Activated CD4-positive, CD25-positive, alpha-beta regulatory T cell treated with anti-CD3 and anti-CD28 coated beads, Interleukin-2, amount 50 U/mL, for 16 hours (primary cell): ENCODE measurements at places on chromosomes 13 and 19.

GRCh38 chr13:30113983-30114570 lies 193.3 kb downstream of the KATNAL1 start:
- DNase-seq = no peak

DNA sequence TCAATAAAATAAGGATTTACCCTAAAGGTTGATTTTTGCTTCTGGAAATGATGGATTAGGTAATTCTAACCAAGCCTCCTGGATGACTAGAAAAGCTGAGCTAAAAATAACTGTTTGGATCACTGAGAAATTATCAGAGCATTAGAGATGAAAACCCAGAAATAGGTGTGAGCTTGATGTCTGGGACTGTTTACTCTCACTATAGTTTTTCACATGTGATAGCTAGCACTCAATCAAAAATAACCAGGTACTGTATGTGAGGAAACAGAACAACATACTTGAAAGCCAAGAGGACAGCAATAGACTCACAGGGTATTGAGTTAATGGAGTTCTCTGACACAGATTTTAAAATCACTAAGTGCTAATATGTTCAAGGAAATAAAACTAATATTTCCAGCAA lies 9.5 kb downstream of the ZAR1L start:
- DNase-seq = no peak

DNA sequence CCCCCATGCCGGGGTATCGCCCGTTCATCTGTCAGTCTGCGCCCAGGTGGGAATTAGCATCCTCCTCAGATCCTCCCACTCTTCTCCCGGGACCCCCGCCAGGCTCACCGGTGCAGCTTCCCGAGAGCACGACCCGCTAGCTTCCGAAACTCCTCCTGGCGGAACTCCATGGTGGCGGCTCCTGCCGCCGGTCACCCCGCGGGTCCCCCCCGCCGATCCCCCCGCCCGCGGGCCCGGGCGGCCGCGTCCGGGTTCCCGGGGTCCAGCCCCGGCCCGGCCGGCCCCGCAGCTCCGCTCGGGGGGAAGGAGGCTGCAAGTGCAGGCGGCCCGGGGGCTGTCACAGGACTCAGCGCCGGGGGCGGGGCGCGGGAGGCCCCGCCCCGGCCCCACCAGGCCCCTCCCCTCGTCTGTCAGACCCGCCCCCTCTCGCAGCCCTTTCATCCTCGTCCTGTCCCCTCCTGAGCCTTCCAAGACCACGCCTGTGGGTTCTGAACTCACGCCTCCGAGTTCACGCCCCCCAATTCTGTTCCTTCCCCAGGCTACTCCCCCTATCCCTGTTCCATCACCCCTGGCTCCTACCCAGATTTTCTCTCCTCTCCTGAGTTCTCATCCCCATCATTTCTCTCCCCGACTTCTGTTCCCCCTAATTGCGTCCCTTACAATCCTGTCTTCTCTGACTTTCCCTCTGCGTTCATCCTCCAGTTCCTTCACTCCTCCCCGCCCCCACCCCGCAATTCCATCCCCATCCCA lies at the start of gene SLC17A7:
Gene SLC17A7, minus strand, starts transcription at position 318 of the 750 bp plus-strand sequence. Its CDS starts 148 bp downstream, at position 170.
- no peak for DNase-seq

GRCh38 chr13:46360604-46361003 lies 26.4 kb downstream of the RUBCNL start:
- no peak for DNase-seq

GRCh38 chr13:22114630-22115311 lies 443.9 kb downstream of the FGF9 start:
- DNase-seq = no peak

DNA sequence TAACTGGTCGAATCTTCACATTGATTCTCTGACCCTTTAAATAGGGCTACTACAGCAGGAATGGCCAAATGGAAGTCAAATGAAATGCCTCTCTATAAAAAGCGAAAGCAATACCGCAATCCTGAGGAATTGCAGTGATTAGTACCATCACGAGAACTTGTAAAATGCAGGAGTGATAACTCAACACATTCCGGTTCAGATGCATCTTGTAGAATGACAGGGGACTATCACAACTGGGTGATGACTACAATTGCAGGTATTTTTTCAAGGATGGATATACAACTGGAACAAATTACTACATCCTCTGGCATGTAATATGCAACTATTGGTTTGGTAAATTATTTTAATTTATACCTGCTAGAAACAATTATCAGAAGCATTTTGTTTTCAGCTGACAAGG lies 140.4 kb downstream of the PCDH20 start:
- no peak for DNase-seq

DNA sequence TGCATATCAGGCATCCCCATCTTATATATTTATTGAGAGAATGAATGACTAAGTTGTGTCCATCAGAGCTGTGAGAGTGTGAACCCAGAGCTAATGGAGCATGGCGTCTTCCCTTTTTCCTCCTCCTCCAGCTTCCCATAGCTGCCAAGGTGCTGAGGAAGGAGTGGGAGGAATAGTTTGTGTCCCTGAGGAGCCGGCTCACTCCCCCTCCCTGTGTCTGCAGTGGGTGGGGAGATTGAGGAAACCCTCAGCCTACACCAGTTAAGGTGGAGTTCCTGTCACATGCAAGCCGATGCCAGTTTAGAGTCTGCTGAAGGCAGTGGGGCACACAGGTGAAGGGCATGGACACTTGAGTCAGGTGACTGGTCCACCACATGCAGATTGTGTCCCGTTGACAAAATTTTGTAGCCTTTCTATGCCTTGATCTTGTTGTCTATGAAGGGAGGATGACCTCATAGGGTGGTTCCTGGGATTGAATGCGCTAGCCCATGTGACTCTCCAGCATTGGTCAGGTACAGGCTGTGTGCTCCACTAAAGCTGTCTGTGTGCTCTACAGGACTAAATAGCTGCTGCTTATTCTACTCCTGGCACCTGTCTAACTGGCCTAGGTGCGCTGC lies 47.6 kb upstream of the GPI start:
- no peak for DNase-seq

DNA sequence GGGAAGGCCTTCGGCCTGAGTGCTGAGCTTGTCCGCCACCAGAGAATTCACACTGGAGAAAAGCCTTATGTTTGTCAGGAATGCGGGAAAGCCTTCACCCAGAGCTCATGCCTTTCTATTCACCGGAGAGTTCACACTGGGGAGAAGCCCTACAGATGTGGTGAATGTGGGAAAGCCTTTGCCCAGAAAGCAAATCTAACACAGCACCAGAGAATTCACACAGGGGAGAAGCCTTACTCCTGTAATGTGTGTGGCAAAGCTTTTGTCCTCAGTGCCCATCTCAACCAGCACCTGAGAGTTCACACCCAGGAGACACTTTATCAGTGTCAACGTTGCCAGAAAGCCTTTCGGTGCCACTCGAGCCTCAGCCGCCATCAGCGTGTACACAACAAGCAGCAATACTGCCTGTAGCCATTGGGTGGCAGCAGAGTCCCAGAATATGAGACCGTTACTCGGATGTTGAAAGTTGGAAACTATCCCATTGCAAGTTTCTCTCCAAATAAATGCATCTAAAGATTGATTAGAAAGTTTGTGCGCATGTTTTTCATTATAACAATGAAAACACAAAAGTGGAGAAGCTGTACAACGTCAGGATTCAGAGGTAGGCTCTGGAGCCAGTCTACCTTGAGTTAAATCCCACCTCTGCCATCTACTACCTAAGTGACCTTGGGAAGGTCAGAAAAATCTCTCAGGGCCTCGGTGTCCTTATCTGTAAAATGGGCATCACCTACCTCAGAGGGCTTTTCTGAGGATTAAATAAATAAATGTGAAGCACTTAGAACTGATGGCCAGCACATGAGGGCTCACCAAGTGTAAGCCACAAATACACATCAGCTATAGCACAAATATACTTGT lies 21.1 kb downstream of the ZNF473 start:
- DNase-seq = peak; percentile 39

GRCh38 chr19:57512845-57513244 lies 13.1 kb downstream of the ZNF773 start:
- no peak for DNase-seq

DNA sequence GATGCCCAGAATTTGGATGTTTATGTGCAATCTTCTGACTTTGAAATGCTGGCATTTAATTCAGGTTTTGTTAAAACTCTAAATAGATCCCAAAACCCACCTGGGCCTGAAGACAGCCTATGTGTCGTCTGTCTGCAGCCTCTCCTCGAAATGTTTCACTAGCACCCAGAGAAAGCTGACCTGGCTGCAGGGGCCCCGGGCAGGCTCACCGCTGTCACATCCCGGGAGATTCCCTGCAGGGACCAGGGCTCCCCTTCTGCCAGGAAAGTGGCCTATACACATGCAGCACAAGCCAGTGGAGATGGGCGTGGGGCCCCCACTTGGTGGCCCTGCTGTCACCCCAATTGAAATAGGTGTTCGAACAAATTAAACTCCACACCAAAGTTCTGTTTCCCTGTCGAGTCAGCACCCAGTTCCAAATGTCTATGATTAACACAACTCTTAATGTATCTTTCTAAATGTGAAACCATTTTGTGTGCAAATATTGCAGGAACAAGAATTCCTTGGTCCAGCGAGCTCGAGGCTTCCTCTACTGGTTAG lies 145.8 kb upstream of the ZNF507 start:
- no peak for DNase-seq

DNA sequence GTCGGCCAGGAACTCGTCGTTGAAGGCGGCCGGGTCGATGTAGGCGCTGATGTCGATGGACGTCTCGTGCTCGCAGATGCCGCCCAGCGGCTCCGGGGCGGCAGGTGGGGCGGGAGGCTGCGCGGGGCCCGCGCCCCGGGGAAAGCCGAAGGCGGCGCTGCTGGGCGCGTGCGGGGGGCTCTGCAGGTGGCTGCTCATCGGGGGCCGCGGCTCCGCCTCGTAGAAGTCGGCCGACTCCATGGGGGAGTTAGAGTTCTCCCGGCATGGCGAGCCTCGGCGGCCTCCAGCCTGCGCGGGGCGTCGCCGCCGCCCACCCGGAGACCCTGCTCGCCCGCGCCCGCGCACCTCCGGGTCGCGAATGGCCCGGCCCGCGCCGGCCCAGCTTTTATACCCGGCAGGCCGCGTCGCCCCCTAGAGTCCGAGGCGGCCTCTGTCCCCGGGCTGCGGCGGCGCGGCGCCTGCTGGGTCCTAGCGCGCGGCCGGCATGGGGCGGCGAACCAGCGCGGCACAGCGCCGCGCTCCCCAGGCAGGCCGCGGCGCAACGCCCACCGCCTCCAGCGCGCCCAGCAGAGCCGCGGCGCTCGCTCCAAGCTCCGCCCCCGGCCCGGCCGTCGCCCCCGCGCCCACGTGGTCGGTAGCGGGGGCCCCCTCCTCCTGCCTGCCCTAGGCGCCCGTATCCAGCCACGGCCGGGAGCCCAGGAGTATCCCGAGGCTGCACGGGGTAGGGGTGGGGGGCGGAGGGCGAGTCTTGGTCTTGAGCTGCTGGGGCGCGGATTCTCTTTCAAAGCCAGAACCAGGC lies at the start of gene CEBPA:
Gene CEBPA, minus strand, starts transcription at position 360 of the 799 bp plus-strand sequence. Its CDS starts 120 bp downstream, at position 240.
- no peak for DNase-seq

GRCh38 chr19:4970558-4971423 lies 1.9 kb downstream of the KDM4B start:
- no peak for DNase-seq

DNA sequence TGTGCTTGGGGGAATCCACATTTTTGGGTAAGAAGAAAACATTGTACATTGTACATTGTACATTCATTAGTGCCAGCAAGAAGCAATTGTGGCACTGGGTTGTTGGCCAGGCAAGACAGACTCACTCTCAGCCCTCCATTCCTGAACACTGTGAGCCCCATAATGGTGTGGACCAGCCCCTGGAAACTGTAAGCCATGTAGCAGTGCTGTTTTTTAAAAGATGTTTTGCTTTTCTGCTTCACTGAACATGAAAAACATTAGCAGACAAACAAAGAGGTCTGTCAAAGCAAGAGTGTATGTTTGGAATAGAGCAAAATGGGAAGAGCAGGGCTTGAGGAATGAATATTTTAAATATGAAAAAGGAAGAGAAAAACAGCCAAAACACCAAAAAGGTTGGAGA lies 39.1 kb upstream of the IL17D start:
- DNase-seq = no peak

DNA sequence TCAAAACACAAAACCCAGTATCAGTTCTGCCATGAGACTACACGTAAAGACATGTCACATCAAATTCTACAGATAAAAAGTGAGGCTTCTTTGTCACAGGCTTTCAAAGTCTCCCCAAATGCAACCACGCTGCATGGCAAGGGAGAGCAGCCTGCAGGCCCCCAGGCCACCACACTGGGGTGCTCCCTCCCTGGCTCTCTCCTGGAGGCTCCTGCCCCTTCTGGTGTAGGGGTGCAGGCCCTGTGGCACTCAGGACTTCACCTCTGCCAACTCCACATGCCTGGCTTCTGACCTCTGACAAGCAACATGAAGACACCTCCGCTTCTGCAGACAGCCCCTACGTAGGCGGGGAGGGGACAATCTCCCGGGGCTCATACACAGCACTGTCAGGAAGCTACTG lies 14.3 kb downstream of the AKAP8 start:
- no peak for DNase-seq

GRCh38 chr19:10334588-10335351 lies 1.4 kb upstream of the RAVER1 start:
- no peak for DNase-seq

- no peak for DNase-seq
These were observed 61.5 kb downstream of the B3GLCT start for GRCh38 chr13:31261241-31261640.

DNA sequence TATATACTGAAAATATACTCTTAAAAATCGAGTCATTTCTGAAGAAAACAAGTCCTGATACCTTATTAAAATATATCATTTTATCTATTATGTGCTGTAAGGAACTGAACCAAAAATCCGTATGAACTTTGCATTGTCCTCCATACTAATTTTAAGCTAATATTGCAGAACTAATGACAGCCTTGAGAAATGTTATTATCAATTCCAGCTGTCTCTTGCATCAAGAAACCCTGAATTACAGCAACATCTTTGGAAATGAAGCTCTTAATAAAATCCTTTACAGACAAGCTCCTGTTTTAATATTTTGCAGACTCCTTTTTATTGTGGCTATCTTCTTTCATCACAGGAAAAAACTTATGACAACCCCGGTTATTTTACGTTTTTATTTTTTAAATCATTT lies 1335.3 kb downstream of the EFNB2 start:
- DNase-seq = no peak

- no peak for DNase-seq
These were observed 193.5 kb downstream of the PCDH17 start for GRCh38 chr13:57825066-57825465.

GRCh38 chr13:44873461-44873860 lies 115.8 kb downstream of the NUFIP1 start:
- DNase-seq = no peak

- DNase-seq = no peak
These were observed 68.5 kb downstream of the FLT1 start for GRCh38 chr13:28426381-28426780.

- no peak for DNase-seq
These were observed 25.1 kb downstream of the CARD8 start for GRCh38 chr19:48230555-48231129.

GRCh38 chr19:14441041-14441938 lies 8.2 kb downstream of the PKN1 start:
- DNase-seq = no peak
